Stimulated activated CD4-positive, alpha-beta T cell treated with anti-CD3 and anti-CD28 coated beads, Interleukin-4, amount 100 ng/mL, for 1 hour (primary cell): ENCODE measurements at places on chromosomes 4 and X.
A peak's percentile ranks its signal among the peaks of the same experiment; 100 is the strongest.

DNA sequence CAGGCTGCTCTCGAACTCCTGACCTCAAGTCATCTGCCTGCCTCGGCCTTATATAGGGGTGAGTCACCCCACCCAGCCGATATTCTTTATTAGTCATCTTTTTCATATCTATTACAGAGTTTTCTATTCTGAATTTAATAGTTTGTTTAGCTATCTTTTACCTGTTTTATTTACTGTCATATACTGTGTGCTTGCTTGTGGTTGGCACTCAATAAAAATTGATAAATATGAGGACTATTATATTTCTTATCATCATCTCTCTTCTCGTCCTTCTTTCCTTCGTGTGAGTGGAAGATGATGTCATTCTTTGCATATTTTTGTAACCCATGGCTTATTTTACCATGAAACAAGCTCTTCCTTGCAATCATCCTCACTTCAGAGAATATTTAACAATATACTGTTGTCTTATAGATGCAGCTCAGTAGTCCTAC, 265.5 kb downstream of the ARHGAP24 start:
- DNase-seq, result no peak

DNA sequence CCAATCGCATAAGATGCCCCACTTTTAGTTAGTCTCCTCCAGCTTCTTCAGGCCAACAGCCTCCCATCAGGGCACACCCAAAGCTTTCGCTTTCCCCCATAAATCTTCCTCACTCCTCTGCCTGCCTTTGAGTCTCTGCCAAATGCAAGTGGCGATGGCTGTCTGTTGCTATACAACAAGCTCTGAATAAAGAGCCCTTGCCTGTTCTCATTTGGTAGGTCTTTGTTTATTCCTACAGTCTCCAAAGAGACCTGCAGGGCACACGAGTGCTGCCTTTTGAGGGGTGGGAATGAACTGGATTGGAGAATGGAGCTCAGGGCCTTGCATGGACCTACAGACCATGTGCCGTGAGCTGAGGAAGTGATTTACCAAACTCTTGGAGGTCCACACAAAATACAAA, 52.2 kb upstream of the SOD3 start:
- DNase-seq, result no peak

DNA sequence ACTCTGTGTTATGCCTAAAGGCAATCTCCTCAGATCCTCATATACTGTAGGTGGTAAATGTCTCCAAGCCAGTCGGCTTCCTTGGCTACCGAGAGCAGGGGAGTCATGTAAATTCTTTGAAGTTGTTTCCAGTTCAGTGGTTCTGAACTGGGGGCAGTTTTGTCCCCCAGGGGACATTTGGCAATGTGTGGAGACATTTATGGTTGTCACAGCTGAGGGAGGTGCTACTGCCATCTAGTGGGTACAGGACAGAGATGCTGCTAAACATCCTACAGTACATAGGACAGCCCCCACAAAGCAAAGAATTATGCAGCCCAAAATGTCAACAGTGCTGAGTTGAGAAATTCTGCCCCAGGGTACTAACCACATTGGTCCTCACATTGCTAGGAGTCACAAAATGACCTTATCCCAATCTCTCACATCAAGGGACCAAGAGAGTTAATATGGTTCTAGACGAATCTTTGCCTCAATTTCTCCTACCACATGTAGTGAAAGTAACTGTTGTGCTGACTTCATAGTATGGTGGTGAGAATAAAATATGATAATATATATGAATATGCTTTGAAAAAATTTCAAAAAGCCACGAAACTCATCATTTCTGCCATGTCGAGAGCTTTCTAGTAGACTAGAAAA, 104.4 kb upstream of the ARHGAP24 start:
- DNase-seq, result no peak

DNA sequence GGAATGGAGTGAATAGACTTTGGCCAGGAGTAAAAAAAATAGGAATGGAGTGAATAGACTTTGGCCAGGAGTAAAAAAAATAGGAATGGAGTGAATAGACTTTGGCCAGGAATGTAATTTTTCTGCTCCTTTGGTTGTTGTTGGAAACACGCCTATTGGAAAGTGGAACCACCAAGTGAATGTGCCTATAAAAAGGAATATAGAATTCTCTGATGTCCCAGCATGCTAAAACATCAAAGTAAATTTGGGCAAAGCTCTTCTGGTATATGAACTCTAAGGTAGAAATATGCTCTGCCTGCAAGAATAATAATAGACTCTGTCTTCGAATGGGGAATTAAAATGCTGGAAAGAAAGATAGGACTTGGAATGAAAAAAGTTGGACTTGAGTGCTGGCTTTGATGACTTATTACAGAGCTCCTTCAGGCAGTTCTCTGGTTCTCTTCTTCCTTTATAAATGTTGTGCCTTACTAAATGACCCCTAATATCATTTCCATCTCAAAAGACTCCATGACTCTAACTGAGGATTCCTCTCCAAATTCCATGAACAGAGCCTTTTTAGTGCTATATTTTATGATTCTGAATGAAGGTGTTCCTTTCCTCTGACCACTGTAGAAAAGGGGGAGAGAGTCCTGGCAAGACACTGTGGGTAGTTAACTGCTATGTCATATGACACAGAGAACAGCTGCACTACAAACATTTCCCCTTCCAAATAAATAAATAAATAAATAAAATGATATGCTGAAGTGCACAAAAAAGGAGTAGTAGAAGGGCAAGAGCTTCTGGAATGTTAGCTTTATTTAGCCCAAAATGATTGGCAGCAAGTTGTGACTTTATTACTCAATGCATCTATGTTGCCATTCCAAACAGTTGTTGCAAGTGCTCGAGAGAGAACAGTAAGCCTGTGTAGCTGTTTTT, 13.5 kb upstream of the GBA3 start:
- no peak for DNase-seq

DNA sequence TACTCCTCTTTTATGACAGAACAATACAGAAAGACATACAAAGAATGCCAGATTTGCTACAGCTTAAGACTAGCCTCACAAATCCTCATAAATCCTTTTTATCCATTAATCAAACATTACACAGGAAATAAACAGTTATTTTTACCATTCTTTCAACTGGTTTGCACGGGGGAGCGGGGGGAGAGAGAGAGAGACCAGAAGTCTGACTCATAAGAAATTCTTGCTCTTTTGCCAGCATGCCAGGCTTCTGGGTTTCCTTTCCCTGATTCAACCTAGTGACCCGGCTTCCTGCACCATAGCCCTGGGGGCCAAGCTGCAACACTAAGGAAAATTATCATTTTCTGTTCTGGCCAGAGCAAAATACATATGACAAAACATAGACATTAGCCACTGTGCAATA, 6.8 kb upstream of the RRAGB start:
- no peak for DNase-seq

- DNase-seq, result peak; percentile 28
Observed at GRCh38 chrX:72306851-72307645, 1.3 kb upstream of the CITED1 start.

DNA sequence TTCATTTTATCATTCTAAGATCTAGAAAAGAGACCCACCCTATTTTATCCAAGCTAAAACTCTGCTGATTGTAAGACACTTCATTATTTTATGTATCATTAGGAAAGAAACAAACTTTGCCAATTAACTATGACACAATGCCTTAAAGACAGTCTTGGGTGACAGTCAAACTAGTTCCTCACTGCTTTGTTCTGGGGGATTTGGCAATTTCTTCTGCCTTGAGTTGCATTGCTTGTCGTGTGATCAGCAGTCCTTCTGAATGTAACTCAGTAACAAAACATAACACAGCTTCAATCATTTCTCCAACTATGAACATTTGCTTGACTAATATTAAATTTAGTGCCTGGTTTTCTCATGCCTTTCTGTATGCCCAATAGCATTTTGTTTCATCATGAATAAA, 577.9 kb upstream of the DIPK2B start:
- DNase-seq, result no peak

GRCh38 chr4:76931087-76931486, 18.5 kb upstream of the SEPTIN11 start:
- no peak for DNase-seq

- no peak for DNase-seq
Observed at GRCh38 chr4:87979810-87980209, 4.3 kb downstream of the SPP1 start.

GRCh38 chrX:10507181-10507580, 113.2 kb downstream of the MID1 start:
- DNase-seq, result no peak

DNA sequence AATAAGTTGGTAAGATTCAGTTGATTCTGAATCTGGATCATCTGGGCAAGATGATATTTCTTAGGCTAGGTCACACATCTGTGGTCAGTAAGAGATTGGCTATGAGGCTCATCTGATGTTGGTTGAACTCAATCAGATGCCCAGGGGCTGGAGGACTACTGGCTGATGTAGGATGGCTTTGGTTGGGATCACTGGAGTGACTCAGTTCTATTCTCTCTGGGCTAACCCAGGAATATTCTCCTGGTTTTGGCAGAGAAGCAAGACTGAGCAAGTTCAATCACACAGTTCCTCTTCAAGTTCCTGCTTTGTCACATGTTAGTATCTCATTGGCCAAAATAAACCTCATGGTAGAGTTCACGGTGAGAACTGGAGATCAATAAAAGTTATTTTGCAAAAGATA, 902.3 kb upstream of the SLIT2 start:
- no peak for DNase-seq

GRCh38 chr4:182937268-182938204, 20.4 kb upstream of the DCTD start:
- DNase-seq, result no peak

DNA sequence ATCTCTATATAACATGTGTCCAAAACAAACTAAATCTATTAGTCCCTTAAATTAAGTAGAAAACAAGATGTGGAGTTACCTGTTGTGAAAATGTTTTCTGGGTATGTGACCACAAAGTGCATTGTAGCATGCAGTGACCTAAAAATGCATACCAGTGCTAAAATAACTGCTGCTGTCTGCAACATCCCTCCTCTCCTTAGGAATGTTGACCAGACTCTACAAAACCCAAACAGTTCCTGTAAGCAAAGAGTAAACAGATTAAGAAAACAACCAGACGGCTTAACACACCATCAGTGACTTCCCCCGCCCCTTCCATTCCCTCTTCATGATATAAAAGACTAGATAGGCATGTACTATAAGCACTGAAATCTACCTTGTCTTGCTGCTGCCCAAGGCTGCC, 15.8 kb upstream of the RAB33B start:
- DNase-seq, result no peak

GRCh38 chrX:30301963-30302362, 7.2 kb downstream of the NR0B1 start:
- no peak for DNase-seq

DNA sequence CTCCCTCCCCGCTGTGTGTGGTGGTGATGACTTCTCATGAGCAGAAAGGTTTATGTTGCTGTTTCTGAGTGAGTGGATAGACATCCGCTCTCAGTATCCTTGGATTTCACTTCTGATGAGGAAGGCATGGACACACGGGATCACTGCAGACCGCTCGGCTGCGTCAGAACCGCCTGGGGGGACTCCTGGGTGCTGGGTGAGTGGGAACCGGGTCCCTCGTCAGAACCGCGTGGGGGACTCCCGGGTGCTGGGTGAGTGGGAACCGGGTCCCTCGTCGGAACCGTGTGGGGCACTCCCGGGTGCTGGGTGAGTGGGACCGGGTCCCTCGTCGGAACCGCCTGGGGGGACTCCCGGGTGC, 9.0 kb downstream of the CTBP1 start:
- DNase-seq, result no peak

GRCh38 chr4:184306949-184307348, 89.3 kb upstream of the ENPP6 start:
- DNase-seq, result no peak

GRCh38 chrX:124223524-124223923, 108.9 kb upstream of the TEX13D start:
- no peak for DNase-seq

- DNase-seq, result no peak
Observed at GRCh38 chrX:41781500-41781899, 57.5 kb downstream of the GPR82 start.

DNA sequence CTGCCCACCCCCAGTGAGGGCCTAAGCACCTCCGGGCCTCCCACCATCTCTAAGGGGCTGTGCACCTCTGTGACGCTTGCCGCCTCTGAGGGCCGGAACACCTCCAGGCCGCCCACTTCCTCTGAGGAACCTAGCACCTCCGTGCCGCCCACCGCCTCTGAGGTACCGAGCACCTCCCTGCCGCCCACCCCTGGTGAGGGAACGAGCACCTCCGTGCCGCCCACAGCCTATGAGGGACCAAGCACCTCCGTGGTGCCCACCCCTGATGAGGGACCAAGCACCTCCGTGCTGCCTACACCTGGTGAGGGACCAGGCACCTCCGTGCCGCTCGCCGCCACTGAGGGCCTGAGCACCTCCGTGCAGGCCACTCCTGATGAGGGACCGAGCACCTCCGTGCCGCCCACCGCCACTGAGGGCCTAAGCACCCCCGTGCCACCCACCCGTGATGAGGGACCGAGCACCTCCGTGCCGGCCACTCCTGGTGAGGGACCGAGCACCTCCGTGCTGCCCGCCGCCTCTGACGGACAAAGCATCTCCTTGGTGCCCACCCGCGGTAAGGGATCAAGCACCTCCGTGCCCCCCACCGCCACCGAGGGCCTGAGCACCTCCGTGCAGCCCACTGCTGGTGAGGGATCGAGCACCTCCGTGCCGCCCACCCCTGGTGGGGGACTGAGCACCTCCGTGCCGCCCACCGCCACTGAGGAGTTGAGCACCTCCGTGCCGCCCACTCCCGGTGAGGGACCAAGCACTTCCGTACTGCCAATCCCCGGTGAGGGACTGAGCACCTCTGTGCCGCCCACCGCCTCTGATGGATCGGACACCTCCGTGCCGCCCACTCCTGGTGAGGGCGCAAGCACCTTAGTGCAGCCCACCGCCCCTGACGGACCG, 977 bp downstream of the MAGEE1 start:
- peak; percentile 26 for DNase-seq

DNA sequence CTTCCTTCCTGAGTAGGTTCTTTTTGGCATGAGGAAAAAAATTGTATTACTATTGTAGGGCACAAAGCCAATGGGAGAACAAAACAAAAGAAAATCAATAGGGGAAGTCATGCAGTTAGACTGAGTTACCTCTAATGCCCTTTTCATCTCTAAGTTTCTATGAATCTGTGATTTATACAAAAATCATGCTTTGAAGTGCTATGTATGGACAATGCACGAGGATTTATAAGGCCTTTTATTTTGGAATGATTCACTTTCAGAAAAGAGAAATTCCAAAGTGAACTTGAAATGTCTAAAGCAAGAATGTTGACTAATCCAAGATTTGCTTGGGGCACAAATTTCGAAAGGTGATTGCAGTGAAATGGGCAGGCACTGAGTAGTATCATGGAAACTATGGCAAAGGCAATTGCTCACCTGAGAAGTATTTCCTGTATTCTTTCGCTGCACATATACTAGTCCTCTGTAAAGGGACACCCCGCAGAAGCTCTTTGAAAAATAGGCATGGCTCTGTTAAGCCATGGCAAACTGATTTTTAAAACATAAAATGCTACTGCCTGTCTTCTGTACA, 52.8 kb downstream of the ADGRG4 start:
- no peak for DNase-seq

DNA sequence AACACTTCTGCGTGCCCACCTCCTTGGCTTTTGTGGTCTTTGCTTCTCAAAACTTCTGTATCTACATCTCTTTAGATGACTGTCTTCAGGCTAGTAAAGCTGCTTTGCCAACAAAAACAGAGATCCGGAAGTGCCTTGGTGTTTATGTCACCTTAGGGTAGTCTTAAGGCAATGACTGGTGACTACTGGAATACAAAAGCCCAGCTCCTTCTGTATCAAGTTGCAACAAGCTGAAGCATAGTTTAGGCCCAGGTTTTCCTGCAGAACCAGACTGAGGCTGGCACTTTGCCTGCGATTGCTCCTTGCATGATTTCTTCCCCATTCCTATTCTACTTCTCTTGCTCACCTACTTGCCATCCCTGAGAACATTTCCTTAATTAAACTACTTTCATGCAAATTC, 333.8 kb downstream of the DMD start:
- no peak for DNase-seq

GRCh38 chrX:49233176-49233575, at the start of gene CACNA1F:
Gene CACNA1F (minus strand): TSS chrX:49233340. CDS start chrX:49233309, 31 bp downstream.
- DNase-seq, result no peak
